ENCODE measurements at places on chromosomes 3 and 15.

GRCh38 chr15:96038650-96039049 lies 291.9 kb upstream of the NR2F2 start:
- no peak for DNase-seq

DNA sequence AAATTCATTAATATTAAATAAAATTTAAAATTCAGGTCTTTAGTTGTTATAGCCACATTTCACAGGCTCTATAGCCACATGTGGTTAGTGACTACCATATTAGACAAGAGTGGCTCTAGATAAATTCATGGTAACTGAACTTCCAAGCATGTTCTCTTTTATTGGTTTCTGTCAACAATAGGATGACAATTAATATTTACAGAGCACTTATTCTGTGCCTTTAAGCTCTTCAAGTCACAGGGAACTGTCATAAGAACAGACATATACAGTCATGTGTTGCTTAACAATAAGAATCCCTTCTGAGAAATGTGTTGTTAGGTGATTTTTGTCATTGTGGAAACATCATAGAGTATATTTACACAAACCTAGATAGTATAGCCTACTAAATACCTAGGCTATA lies 38.8 kb upstream of the SLC25A36 start:
- no peak for DNase-seq

GRCh38 chr3:176861137-176861536 lies 336.1 kb downstream of the TBL1XR1 start:
- DNase-seq, result no peak

DNA sequence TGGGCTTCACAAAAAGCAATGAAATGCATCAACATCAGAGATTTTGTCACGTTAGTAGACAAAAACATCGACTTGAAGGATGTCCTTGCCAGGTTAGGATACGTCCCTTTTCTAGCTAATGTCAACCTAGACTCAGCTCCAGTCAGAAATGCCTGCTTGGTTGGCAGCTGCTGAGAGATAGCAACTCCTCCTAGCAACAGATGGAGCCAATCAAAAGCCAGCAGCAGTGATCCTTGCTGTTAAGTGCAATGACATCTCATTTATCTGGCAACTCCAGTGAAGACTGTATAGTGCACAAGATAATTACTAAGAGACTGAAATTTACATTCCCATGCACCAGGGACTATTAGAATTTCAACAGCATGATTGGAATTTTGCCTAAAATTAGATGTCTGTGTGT lies 424.1 kb downstream of the FGF12 start:
- no peak for DNase-seq

DNA sequence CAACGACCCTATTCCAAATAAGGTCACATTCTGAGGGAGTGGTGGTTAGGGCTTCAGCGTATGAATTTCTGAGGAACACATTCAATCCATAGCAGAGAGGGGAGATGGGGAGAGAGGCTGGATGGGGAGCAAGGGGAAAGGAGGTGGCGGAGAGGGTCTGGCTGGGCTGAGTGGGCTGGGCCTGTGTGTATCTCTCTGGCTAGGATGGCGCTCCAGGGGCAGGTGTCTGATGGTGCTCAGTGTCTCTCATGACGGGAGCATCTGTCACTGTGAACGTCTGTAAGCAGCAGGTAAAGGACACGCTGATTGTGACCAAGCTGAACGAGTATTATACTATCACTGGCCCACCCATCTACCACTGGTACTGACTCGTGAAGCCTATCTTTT lies 159.6 kb downstream of the XXYLT1 start:
- no peak for DNase-seq

GRCh38 chr3:117192888-117193287 lies 483.3 kb downstream of the TUSC7 start:
- DNase-seq, result no peak

DNA sequence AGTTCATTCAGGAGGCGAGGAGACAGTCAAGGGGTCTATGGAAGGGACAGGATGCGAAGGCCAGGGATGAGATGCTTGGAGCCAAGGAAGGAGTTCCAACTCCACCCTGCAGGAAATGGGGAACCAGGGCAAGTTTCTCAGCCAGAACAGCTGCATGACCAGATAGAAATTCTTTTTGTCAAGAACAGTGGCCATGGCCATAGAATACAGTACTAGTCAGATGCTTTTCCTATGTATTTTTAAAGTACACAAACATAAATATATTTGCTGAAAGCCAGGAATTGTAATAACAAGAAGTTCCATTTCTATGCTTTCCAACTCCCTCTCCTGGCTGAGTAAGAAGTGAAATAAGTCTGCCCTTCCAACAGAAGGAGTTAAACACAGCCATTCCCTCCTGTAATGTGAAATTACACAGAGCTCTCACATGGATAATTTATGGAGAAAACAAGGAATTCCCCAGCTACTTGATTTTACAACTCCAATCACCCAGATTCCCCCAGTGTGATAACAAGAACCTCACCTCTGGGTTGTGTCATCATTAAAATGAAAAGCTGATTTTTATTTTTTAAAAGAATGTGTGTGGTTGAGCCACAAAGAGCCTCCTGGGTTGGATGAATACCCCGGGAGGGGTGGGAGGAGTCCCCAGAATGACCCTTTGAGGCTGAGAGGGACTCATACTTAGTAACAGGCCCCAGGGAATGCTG lies 124.6 kb upstream of the ARHGEF3 start:
- DNase-seq, result no peak

GRCh38 chr15:43251185-43251870 lies 15.4 kb downstream of the TGM5 start:
- DNase-seq, result no peak

DNA sequence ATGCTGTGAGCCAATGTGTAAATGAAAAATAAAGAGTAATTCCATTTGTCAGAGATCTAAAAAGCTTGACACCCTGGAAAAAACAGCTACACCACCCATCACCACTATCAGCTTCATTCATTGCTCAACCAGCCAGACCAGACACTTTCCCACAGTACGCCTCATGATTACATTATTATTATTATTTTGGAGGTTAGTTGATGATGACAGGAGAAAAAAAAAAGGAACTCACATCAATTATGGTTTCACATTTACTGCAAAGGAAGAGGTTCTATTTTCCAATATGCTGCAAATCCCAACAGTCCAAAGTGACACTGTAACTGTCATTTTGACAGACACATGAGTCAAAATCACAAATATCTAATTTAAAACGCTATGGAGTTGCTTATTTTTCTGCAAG lies 134.7 kb upstream of the TSC22D2 start:
- no peak for DNase-seq

DNA sequence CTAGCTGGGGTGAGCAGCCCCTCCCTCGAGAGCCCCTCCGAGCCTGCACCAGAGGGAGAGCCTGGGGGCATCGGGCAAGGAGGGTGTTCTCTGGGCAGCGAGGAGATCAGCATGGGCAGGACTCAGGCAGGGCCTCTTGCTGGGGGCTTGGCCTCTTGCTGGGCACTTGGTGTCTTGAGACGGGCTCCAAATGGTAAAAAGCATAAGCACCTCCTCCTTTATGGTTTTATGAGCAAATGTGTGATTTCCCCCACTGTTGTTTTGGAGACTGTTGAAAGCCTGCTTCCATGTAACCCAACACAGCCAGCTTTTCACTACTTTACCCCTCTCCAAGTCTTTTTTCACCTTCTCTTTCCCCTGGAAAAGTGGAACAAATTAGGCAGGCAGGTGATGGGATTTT lies 239.3 kb downstream of the TLE3 start:
- DNase-seq, result no peak

GRCh38 chr15:68421798-68422402 lies 10.1 kb downstream of the ITGA11 start:
- DNase-seq, result no peak

- no peak for DNase-seq
These were observed 16.8 kb downstream of the MYO5C start for GRCh38 chr15:52278636-52279367.

DNA sequence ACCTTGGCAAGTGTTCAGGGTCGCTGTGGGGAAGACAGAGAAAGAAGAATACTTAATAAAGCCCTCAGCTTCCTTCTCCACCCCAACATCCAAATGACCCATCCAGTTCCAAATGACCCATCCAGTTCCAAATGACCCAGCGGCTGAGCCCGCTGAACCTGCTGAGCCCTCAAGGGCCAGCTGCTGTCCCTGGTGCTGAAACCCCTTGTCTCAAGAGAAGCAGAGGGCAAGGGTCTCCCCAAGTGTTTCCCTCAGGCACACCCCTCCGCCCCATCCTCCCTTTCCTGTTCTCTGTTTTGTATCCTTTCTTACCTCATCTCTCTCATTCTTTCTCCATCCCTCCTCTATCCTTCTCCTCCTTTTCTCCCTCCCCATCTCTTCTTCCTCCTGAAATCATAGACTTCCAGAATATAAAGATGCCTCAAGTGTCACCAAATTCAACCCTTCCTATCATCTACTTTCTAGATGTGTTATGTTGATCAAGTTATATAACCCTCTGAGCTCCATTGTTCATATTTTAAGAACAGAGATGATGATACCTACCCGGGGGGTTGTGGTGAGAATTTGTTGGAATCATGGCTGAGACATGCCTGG lies 29.0 kb downstream of the CCDC33 start:
- DNase-seq, result no peak

GRCh38 chr3:188962253-188963247 lies 209.2 kb upstream of the TPRG1 start:
- DNase-seq, result no peak

GRCh38 chr3:66572938-66573710 lies 72.3 kb upstream of the LRIG1 start:
- DNase-seq, result no peak

GRCh38 chr3:18650731-18651130 lies 225.6 kb upstream of the SATB1 start:
- DNase-seq, result no peak

All from midbrain (tissue), 1 donor.